Psoas muscle (tissue), 8 donors: ENCODE measurements at places on chromosomes 5 and 9. TPM values are rescaled to one million over a fixed set of nuclear protein-coding genes. Genes with fewer than 3 reads are reported as not detected.

Gene PCDHGA7
- polyA plus RNA-seq: 0.07 TPM

Gene DEPDC1B
- 0.06 TPM for polyA plus RNA-seq

- no peak for DNase-seq
Measured at GRCh38 chr5:104431981-104432380, 869.4 kb upstream of the NUDT12 start.

DNA sequence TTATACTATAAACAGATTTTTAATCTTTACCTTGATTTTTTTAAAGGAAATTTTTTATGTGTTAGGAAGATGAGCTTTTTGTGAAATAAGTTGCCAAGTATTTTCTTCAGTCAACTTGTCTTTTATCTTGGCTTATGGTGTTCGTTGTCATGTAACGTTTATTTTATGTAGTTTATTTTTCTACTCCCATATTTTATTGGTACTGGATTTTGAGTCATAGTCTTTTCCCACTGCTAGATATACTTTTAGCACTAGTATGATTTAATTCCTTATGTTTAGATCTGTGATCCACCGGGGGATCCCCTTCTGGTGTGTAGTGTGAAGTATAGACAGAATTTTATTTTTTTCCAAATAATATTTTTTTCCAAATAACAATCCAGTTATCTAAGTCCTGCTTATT lies 54.2 kb downstream of the DENND4C start:
- no peak for DNase-seq

GRCh38 chr5:95870105-95870672 lies 47.7 kb upstream of the GLRX start:
- DNase-seq: no peak

DNA sequence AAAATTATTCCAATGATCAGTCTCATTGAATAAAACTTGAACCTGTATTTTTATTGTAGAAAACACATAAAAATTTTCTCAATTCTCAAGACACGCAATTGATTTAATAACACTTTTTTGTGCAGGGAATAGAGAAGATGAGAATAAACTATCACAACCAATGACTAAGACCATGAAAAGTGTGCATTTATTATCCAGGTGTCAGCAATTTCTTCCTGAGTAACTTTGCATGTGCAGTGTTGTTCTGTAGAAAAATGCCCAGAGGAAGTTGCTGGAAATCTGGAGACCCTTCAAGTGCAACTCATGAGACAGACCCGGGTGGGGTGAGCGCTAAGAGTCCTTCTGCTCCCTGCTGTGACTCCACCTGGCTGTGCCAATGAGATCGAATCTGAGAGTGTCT lies 405.7 kb downstream of the SEMA5A start:
- no peak for DNase-seq

DNA sequence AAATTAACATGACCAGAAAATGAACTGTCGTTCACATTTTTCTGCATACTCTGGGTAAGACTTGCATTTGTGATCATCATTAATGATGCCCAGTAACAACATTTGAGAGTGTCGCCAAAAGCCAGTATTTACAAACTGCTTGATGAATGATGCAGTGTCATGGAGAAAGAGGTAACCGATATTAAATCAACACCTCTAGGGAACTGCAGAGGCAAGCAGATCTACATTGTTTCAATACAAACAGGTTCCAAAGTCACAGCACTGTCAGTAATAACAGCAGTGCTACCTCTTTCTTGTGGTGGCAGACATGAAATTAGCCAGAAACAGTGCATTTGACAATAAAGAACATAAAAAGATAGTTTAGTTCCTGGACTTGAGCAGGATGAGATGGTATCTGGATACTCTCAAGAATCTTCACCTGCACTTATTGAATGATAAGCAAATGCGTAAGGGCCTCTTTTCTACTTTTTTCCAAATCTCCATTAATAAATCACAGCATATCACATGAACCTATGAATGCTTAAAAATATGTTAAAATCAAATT lies 456.6 kb downstream of the ARHGEF28 start:
- no peak for DNase-seq
